ENCODE measurements at places on chromosomes 3 and 15.

- no peak for DNase-seq
Measured at GRCh38 chr15:58292751-58293175, 139.0 kb upstream of the LIPC start.

- DNase-seq = no peak
Measured at GRCh38 chr15:70344666-70345065, 246.9 kb upstream of the TLE3 start.

DNA sequence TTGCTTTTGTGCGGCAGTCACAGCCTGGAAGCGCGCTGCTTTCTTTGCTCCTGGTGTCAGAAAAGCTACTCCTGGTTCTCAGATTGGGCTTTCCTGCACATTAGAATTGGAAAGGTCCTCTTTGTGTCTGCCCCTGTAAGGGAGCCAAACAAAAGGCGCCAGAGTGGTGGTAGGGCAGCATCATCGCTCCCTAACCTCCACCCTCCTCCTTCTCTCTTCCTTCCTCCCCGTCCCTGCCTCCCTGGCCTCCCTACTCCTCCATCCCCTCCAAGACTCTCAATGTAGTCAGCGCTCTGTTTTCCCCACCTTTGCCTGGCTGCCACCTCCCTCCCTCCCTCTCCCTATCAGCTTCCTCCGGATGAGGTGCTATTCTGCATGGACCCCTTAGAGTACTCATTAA is 65.3 kb downstream of the SH3GL3 start:
- no peak for DNase-seq

GRCh38 chr15:65189102-65189740 is 4.1 kb upstream of the CLPX start:
- peak; percentile 23 for DNase-seq

DNA sequence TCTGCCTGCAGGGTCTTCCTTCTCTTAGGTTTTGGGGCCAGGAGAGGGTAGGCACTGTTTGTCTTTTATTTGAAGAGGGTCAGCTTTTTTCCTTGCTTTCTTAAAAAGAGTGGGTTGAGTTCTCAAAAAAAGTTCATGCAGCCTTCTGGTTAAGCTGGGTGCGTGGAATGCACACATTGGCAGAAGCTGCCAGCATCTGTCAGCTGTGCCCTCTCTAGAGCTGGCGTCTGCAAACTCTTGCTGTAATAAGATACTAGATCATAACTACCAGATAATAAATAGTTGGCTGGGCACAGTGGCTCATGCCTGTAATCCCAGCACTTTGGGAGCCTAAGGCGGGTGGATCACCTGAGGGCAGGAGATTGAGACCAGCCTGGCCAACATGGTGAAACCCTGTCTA is 373.4 kb downstream of the OCA2 start:
- DNase-seq = no peak

DNA sequence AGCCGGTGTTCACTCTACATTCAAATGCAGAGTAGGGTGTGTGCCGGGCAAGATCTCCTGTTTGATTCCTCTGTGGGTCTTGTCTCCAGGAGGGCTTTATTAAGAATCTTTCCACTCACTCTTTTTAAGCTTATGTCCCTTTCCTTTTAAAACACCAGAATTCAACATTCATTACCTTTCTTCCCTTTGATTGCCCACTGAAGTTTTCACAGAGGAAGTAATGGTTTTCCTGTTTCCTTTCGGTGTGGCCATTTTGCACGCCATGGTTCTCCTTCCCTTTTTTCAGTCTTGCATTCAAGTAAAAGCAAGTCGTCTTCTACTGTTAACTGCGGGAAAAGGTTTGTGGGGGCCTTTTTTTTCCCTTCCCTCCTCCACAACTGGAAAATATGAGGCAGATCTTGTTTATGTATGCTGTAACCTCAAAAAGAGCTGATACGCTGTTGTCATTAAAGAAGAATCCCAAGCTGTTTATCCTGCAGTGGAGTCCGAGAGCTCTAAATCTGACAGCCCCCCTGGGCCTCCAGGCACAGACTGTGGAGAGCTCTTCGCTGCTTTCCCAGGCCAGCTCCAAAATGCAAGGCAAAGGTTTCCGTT is 40.5 kb downstream of the FILIP1L start:
- no peak for DNase-seq

GRCh38 chr15:38299216-38299615 is 46.6 kb downstream of the SPRED1 start:
- DNase-seq = no peak

- peak; percentile 92 for DNase-seq
Measured at GRCh38 chr15:32855942-32856341, 138.1 kb downstream of the GREM1 start.

DNA sequence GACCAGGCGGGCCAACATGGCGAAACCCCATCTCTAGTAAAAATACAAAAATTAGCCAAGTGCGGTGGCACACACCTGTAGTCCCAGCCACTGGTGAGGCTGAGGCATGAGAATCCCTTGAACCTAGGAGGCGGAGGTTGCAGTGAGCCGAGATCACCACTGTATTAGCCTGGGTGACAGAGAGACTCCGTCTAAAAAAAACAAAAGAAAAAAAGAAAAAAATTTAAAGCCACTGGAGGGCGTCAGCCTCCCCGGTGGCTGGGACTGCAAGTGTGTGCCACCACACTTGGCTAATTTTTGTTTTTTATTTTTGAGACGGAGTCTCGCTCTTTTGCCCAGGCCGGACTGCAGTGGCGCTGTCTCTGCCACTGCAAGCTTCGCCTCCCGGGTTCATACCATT is 7.9 kb downstream of the RTF1 start:
- no peak for DNase-seq

- peak; percentile 94 for DNase-seq
Measured at GRCh38 chr15:101684384-101684783, 32.2 kb upstream of the TM2D3 start.

- DNase-seq = peak; percentile 51
Measured at GRCh38 chr15:58568157-58568571, 136.4 kb downstream of the LIPC start.

DNA sequence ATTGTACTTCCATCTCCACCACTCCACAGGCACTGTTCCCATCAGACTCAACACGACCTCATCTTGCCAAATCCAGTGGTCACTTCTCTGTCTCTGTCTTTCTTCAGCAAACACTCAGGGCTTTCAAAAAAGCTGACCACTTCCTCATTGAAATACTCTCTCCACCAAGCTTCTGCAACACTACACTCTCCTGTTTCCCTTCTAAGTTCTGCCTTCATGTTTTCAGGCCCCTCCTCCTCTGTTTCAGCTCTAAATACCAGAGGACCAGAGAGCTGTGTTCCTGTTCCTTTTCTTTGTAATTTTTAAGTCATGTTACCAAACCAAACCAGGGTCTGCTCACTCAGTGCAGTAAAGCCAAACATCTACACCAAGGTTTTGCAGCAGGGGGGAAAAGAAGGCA is 33.8 kb upstream of the ACP3 start:
- DNase-seq = no peak

- no peak for DNase-seq
Measured at GRCh38 chr15:80154336-80154735, 1.5 kb downstream of the FAH start.

GRCh38 chr15:44159492-44159891 is 35.6 kb downstream of the FRMD5 start:
- no peak for DNase-seq

DNA sequence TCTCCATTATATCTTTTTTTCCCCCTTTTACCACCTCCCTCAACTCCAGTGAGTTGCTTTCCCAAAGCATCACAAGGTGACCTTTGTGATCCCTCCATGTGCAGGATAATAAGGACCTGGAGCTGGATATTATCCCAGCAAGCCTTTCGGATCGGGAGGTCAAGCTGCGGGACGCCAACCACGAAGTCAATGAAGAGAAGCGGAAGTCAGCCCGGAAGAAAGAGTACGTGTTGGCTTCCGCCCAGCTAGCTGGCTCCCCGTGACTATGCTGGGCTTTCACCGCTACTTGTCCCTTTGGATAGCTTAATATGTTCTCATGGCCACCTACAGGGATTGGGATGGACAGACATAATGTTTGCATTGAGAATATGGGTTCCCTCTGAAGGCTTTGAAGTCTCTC is 273.7 kb upstream of the UMPS start:
- DNase-seq = no peak

DNA sequence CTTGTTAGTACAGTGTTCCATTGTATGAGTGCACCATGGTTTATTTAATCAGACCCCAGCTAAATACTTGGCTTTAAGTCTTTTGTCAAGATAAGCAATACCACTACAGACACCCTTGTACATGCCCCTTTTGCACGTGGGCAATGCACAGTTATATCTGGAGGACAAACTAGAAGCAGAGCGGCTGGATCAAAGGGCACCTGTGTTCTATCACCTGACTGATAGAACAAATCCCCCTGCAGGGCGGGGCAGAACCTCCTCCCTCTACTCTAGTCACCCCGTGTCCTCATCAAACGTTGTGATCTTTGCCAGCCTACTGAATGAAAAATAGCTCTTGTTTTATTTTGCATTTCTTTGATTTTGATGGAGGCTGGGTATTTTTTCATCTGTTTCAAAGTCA is 314.9 kb downstream of the TLE3 start:
- DNase-seq = no peak

DNA sequence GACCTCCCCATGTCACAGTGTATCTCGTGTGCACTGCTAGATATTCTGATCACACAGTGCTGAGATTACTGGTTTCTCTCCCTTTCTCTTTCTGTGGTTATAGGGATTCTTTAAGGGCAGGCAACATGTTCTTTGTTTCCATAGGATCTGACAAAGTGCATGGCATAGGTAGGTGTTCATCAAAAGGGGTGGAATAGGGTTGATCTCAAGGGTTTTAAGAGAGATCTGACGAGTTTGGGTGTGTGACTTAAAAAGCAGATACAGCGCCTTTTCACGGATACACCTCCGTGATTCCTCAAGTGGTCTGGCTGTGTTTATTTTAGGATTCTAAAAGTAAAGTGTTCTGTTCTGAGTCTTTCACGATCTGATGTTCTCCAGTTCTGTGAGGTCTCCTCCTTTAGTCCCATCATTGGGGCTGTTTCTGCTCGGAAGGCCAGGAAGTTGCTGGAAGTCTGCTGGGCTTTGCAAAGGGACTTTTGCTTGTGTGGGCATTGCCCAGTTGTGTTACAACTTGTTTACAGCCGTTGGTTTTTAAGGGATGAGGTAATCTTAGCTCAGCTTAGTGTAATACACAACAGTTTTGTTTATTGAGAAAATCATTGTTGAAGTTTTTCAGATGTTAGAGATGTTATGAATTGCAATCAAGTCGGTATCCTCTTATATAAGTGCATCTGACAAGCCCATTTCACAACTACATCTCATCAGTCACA is 34.8 kb downstream of the IGF1R start:
- DNase-seq = peak; percentile 86

GRCh38 chr3:171219258-171219657 is 192.7 kb upstream of the SLC2A2 start:
- no peak for DNase-seq

DNA sequence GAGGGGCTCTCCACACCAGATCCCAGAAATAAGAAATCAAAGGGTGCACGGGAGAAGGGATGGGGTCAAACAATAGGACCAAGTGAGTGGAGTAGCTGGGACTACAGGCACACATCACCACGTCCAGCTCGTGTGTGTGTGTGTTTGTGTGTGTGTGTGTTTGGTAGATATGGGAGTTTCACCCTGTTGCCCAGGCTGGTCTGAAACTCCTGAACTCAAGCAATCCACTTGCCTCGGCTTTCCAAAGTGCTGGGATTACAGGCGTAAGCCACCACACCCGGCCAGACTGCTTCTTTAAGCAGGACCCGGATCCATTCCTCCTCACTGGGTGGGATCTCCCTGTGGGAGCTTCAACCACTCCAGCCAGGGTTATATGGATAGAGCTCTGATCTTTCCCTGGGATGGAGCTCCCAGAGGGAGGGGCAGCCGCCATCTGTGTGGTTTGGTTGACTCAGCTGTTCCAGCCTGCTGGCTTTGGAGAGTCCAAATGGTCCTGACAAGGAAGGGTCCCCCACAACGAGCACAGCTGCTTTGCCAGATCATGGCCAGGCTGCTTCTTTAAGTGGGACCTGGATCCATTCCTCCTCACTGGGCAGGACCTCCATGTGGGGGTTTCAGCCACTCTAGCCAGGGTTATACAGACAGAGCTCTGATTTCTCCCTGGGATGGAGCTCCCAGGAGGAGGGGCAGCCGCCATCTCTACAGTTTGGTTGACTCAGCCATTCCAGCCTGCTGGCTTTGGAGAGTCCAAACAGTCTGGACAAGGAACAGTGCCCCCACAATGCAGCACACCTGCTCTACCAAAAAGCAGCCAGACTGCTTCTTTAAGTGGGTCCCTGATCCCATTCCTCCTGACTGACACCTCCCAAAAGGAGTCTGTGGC is 9.1 kb upstream of the AVEN start:
- DNase-seq = no peak

- DNase-seq = no peak
Measured at GRCh38 chr15:90570643-90571042, 40.9 kb downstream of the CRTC3 start.

DNA sequence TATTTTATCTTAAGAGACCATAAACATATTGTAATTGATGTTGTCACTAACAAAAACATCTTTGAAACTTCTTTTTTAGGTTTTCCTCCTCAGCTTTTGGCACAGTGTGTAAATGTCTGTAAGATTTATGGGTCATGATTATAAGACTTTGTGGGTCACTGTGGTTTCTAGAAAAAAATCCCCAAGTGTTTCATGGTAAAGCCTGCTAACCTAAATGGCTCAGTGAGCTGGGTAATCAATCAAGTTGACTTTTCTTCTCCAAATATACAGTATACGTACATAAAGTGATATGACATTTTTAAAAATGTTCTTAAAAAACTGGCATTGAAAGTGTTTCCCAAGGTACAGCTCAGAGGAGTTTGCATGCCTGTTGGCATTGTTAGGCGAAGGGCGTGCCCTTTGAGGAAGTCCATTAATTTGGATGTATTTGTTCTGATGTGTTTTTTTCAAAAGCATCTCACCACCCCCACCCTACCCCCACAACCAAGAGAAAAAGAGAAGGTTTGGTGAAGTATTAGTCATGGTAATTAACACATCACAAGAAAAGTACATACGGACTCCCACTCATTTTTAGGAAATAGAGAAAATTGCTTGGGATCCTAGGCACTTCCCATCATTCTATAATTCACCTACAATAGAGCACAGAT is 385.4 kb upstream of the LRRC3B start:
- DNase-seq = no peak

DNA sequence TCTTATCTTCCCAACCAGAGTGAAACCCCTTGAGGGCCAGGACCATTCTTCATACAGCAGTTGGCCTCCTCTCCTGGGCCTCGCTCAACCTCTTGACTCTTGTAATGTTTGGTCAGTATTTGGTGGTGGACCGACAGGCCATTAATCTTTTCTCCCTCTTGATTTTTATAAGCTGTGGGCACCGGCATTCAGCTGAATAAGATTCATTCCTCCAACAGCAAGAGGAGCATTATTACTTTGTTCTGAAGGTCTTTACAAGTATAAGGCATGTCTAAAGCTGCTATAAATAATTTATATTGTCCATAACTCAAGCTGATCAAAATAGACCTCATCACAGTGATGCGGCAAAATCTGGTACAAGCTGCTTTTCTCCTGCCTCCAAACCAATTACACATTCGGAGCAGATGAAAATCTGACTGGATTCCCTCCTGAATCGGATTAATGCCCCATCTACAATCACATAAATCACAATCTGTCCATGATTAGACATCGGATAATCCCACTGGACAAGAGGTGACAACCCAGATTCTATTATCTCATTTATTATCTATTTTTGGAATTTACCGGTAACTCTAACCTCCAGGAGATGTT is 8.4 kb upstream of the ISL2 start:
- DNase-seq = no peak

- peak; percentile 98 for DNase-seq
Measured at GRCh38 chr3:129485721-129486663, 42.4 kb upstream of the RHO start.

- no peak for DNase-seq
Measured at GRCh38 chr3:115857518-115858136, 234.3 kb downstream of the GAP43 start.

GRCh38 chr15:89971592-89971997 is 29.5 kb upstream of the ZNF710 start:
- DNase-seq = peak; percentile 39

All from mammary epithelial cell (primary cell).